MCF 10A (cell line): ENCODE measurements at places on chromosomes 12 and 14.

GRCh38 chr12:95583933-95584332 lies 32.7 kb upstream of the USP44 start:
- no peak for DNase-seq

GRCh38 chr12:132204063-132204792 lies 60.0 kb downstream of the NOC4L start:
- DNase-seq, result no peak

DNA sequence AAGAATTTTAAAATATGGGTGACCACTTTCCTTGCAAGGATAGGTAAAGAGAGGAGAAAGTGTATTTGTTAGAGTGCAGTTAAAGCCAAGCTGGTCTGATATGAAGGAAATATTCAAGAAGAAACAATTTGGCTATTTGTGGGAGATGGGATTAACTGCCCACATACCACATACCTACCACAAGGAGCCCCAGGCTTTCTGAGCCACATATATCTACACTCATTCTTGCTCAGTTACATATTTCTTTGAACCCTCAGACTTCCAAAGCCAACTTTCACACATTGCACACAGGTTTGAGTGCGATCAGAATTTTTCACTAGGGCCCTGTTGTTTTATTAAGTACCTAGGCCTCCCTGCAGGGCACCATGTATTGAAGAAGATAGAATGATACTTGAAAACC lies 330.2 kb downstream of the ZFP36L1 start:
- no peak for DNase-seq

DNA sequence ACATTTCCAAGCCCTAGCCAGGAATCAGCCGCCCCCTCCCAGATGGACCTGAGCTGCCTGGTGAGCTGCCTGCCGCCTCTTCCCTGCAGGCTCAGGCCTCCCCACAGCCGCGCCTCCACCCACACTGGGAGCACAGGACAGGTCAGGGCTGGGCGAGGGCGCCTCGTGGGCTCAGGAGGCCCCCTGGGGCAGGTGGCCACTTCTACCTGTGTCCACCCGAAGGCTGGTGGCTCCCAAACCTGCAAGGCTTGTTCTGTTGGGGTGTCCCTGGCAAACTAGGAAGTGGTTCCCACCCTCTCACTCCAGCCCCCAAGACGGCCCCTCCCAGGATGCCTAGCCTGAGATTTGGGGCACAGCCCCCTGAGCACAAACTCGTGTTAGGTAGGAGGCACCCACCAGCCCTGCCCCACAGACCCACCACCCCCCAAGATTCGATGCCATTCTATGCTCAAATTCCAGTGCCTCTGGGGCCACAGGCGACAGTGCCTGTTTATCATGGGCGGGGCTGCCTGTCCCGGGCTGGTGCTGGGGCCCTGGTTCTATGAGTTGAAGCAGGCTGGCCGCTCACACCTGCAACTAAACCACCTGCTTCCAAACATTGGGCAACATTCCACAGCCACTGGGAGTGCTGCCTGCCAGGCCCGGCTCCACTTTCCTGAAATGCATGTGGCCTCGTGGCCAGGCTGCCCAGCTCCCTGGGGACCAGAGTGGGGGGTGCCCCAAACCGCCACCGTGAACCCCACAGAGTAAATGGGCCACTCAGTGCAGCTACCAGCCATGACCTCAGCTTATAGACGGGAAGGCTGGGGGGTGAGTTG lies 6.8 kb downstream of the MMP17 start:
- no peak for DNase-seq

DNA sequence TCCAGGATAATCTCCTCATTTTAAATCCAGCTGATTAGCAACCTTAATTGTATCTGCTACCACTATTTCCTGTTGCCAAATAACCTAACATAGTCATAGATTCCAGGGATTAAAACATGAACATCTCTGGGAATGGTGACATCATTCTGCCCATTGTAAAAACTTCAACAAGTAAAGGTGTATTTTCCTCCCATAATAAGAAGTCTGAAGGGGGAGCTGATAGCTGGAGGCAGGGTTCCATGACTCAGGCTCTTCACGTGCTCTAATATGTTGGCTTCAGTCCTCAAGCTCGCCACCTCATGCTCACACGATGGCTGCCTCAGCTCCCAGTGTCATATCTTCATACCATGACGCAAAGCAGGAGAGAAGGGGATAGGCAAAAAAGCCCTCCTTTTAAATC lies 172.0 kb upstream of the VASH1 start:
- DNase-seq, result peak; percentile 69

- no peak for DNase-seq
Observed at GRCh38 chr14:100864960-100865681, 38.4 kb downstream of the RTL1 start.

DNA sequence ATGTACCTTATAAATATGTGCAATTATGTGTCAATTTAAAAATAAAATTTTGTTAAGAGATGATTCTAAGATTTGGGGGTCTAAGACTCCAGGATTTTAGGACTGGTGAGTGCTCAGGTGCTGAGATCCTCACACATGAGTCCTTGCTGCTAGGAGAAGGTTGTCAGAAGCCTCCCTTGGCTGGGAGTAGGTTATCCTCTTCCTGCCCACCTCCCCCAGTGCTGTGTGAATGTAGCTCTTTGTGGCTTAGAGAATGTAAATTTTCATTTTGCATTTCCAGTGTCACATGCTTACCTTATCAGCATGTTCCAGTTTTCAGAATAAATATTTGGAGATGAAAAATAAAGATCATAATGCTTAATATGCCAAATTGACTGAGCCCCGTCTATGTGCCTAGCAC lies 114.2 kb upstream of the MDM1 start:
- no peak for DNase-seq

DNA sequence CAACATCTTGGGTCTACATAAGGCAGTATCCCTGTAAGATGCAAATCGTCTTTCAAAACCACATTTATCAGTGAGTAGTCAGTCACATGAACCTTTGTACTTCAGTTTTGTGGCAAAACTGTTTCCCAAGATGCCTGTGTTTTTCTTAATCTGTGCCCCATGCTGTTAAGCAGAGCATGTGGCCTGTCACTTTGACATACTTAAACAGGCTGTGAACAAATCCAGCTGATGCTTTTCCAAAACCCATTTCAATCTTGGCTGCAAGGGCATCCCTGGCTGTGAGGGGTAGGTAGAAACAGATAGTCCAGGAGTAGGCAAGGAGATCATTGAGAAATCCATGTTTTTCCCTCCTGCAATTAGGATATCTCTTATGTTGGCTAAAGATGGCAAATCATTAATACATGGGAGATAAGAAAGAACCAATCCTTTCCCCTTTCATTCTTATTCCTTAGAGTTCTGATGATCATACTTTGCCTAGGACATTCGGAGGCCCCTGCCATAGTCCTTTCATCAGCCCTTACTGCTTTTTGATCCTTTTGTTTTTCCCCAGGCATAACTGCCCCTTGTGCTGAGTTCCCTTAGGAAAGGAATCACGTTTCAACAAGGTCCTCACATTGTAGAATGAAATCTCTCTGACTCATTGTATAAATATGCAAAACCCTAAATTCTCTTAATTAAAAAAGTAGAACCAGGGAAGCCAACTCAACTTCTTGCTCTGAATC lies 121.1 kb upstream of the EEA1 start:
- DNase-seq, result peak; percentile 30

DNA sequence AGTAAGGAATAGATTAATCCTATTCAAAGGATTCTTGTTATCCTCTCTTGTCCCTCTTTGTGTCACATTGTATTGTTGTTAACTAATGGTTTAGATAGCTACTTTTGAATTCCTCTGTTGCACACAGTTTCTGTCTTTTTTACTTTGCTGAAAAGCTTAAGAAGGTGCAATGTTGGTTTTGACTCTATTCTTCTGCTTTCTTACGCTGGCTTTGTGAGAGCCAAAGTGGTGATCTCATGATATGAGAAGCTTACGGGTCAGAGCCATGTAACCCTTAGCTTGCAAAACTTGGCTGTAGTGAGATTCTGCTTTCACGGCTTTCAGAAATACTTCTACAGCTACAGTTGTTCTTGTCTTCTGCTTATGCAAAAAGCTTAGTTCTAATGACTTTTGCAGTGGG lies 239.7 kb downstream of the TRHDE start:
- DNase-seq, result no peak

- DNase-seq, result peak; percentile 78
Observed at GRCh38 chr12:79300199-79300568, 390.6 kb downstream of the PAWR start.

- no peak for DNase-seq
Observed at GRCh38 chr12:39402922-39403321, 40.0 kb downstream of the KIF21A start.

DNA sequence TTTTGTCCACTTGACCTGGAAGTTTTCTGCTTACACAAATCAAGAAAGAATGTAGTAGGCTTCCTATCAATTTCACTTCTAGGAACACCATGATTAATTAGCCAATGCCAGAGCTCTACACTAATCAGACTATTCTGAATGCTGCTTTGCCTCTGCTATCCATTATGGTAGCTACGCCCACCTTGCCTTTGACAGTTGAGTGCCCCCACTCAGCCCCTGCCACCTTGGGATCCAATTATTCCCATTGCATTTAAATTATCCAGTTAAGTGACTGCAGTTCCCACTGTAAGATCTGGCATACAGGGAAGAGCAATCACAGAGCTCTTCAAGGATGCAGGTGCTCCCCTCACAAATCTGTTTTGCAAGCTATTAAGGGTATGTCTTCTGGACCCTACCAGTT lies 47.5 kb downstream of the FIGNL2 start:
- no peak for DNase-seq

- DNase-seq, result no peak
Observed at GRCh38 chr12:119491814-119492213, 101.8 kb upstream of the TMEM233 start.

DNA sequence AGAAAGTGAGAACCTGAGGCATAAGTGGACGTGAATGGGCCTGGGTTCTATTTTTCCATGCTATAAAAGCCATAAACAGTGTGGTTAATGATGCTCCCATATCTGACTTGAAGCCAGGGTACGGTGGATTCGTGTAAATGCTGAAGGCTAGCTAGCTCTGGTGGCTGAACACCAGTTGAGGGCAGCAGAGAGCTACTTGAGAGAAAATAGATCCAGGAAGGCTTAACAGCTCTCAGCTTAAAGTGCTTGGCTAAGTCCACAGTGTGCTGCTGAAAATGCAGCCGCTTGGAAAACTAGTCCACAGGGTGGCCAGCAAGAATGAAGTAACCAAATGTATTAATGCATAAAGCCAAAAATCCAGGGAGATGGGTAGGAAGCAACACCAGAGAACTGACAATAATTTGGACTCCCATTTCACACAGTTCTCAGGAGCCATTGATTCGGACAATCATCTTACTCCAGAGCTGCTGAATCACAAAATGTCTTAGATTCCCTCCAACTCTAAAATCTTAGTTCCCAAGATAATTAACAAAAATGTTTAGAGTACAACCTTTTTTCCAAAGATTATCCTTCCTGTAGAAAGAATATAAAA lies 15.0 kb upstream of the FOXG1 start:
- peak; percentile 73 for DNase-seq

GRCh38 chr14:88682495-88683114 lies 110.1 kb downstream of the EML5 start:
- no peak for DNase-seq

- DNase-seq, result peak; percentile 63
Observed at GRCh38 chr12:117119592-117120198, 20.5 kb upstream of the TESC start.

DNA sequence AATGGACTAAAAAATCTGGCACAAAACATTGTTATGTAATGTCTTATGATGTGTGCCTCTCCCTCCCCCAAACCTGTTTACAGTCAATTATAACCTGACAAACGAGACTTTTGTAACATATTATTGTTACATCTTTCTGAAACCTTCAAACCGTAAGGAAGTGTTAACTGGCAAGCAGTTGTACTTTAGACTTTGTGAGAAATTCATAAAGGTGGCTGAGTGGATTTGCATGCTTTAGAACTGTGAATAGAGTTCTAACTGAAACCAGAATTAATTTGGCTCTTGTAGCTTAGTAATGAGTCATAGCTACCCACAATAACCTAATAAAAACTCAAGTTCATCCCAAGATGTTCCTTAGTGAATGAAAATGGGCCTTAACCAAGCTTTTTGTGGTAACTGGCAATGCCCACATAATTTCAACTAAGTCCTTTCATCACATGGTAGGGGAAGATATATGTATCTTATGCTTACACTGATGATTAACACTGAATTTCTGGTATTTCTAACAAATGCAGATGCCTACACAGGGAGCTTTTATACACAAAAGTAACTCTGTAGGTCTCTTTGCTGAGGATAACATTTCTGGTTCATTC lies 29.7 kb downstream of the RAD9B start:
- DNase-seq, result peak; percentile 73

DNA sequence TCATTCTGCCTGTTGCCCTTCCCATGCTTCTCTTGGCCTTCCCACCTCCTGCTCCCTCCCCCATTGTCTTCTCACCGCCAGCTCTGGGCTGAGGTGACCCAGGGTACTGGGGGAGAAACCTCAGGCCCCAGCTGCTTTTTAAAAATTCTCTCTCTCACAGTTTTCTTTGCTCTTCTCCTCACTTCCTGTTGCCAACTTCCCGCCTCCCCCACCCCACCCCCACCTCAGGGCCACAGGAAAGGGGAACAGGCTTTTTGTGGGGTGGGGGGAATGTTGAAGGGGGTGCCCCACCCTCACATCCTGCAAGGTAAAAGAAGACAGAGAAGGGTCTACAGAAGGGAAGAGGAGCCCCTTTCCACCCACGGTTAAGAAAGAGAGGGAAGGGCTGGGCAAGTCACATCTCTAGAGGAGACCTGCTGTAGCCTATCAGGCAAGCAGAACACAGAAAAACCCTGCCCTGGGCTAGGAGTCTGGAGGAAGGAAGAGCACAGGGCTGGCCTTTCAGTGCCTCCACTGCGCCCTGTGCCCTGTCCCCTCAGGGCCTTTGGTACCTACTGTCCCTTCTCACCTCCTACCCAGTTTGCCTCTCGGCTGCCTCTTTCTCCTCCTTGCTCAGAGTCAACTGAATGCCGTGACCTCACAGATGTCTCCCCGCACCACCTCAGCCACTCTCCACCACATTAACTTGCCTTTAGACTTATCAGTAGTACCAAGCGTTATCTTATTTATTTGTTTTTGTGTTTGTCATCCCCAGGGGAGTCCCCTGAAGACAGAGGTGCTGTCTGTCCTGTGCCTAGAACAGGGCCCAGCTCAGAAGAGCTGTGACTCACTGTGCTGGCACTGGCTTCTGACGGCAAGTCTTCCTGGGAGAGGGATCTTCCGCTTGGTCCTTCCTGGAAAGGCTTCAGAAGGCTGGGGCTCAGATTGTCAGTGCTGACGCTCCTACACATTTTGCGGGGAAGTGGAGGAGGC lies 1.7 kb downstream of the ARHGAP9 start:
- DNase-seq, result peak; percentile 40

- no peak for DNase-seq
Observed at GRCh38 chr14:25699981-25700380, 650.0 kb upstream of the STXBP6 start.

DNA sequence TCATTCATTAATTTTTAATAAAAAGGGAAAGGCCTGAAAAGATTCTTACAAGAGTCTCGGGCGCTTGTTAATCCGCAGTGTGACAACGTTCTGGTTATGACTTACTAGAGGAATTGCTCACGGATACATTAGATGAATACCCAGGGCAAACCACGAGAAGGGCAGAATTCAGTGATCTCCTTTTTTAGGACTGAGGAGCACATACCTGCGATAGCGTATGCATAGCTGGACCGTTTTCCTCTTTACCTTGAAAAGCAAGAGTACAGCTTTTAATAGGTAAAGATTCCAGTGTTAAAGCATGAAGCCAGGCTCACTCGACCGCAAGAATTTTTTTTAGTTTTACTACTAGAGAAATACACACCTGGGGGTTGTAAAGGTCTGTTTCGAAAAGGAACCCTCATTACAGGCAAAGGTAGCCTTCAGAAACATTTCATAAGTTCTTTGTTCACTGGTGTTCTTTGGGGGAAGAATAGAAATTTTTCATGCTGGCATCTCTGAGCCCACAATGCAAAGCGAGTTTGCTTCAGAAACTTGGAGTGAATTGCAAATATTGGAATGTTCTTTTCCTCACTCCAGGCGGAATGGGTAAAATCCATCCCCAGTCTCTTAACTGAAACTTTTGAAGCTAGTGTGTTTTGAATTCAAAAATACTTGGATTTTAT lies 953 bp downstream of the MAPK1IP1L start:
- no peak for DNase-seq
